ENCODE measurements at places on chromosomes 7 and 10. TPM values are rescaled to one million over a fixed set of nuclear protein-coding genes. Genes with fewer than 3 reads are reported as not detected.

- no peak for DNase-seq
Measured at GRCh38 chr10:104456802-104457542, 103.3 kb downstream of the CFAP58 start.

GRCh38 chr10:6062101-6062771, at the start of gene IL2RA:
TSS of gene IL2RA (minus strand) at chr10:6062367. CDS start at chr10:6062151, 216 bp downstream.
- no peak for DNase-seq

GRCh38 chr10:60312818-60313588, 76.7 kb downstream of the ANK3 start:
- DNase-seq, result no peak

- DNase-seq, result no peak
Measured at GRCh38 chr10:131871673-131872005, 29.2 kb upstream of the PPP2R2D start.

DNA sequence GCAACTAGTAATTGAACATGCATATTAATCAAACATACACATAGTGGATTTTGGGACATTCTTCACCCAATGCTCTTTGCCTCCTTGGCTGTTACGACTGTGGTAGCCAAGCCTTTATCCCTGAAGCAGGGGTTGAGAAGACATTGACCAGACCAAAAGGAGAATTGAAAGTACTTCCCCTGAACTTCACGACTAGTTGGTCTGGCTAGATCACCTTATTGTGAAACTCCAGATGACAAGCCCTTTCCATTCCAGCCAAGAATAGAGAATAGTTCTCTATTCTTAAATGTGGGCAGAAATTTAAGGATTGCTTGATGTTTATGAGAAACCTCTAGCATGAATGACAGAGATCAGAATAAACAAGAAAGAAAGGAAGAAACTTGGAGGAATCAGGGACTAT, 97.0 kb downstream of the LRMDA start:
- DNase-seq, result no peak

DNA sequence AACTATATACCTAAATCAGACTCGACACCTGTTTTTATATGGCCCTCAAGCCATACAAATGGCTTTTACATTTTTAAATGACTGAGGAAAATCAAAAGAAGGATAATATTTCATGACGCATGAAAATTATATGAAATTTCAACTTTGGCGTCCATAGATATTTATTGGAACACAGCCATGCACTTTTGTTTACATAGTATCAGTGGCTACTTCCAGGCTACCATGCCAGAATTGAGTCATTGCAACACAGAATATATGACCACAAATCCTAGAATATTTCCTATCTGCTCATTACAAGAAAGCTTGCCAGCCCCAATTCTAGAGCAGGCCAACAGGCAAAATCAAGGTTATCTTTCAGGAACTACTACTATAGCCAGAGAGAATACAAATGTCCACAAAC, 29.3 kb downstream of the AFAP1L2 start:
- no peak for DNase-seq

DNA sequence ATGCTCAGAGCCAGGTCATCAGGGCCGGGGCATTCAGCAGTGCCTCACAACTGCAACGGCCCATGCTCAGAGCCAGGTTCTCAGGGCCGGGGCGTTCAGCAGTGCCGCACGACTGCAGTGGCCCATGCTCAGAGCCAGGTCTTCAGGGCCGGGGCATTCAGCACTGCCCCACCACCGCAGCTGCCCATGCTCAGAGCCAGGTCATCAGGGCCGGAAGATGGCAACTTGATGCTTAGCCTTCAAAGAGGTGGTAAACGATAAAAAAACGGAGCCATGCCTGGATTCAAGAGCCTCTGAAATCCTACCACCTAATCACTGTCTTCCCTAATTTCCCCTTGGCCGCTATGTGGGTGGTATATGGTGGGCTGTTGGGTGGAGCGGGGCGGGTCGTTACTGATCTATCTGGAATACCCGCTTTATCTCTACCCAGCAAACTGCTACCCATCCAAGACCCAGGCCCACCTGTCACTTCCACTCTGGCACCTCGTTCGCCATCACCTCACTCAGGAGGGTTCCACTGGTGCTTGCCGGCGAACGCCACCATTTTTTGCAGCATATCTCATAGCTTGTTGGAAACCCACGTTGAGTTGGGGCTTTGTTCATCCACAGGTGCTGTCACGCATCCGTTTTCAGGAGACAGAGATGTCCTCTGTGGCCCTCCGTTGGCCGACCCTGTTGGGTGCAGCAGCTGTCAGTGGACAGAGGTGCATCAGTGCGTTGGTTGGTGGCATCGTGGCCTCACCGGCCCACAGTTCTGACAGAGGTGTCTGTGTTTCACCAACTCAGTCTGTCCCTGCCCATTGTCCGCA, 221.1 kb downstream of the EBF3 start:
- DNase-seq, result no peak

The ZCCHC24 gene
- 11.2 TPM for polyA plus RNA-seq

The LRRTM3 gene
- 0.01 TPM for polyA plus RNA-seq

The PTPRE gene
- polyA plus RNA-seq, result 0.93 TPM
